ENCODE measurements at places on chromosomes 3 and 15.

GRCh38 chr15:39628144-39628508, 47.2 kb downstream of the THBS1 start:
- DNase-seq, result no peak

GRCh38 chr15:58682234-58682633, 67.3 kb downstream of the ADAM10 start:
- DNase-seq, result no peak

DNA sequence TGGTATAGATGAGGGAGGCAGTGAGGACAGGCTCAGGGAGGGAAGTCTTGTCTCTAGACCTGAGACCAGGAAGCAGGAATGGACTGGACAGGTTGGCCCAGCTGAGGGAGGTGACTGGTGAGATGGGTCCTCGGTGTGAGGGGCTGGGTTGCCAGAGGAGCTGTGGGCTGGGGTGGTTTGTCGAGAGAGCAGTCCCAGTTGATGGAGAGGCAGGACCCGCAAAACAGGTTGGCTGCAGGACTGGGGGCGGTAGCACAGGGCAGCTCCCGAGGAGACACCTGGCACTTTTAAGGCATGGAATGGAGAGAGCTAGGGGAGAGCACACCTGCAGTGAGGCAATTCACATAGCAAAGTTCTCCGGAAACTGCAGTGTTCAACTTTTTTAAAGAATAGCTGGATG, 14.7 kb downstream of the IGF1R start:
- no peak for DNase-seq

DNA sequence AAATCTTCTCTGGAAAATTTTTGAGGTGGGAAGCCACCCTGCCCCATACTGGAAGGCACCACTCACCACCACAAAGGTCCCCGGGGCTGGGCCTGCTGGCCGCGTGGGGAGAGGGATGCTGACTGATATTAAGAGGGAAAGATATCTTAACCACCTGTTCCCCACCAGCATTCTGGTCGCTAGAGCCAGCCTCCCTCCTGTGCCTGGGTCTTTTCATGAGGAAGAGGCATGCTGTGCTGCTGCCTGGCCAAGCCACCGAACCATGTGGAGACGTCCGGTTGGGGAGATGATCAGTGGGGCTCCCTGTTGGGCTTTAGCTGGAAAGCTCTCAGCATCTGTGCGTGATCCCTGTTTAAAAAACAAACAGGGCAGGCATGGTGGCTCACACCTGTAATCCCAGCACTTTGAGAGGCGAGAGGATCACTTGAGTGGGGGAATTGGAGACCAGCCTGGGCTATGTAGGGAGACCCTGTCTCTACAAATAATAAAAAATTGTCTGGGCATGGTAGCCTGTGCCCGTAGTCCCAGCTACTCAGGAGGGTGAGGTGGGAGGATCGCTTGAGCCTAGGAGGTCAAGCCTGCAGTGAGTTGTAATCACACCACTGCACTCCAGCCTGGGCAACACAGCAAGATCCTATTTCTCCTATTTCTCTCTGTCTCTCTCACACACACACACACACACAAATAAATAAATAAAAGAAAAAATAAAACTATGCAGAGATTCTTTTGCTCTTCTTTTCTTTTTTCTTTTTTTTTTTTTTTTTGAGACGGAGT, 1.0 kb downstream of the KLHL18 start:
- DNase-seq, result peak; percentile 59

- no peak for DNase-seq
These were observed 16.4 kb upstream of the BNC1 start for GRCh38 chr15:83300826-83301225.

- DNase-seq, result peak; percentile 68
These were observed 194.6 kb upstream of the TPM1 start for GRCh38 chr15:62847900-62848489.

GRCh38 chr3:52385157-52385556, 59.7 kb downstream of the SEMA3G start:
- DNase-seq, result peak; percentile 36

- DNase-seq, result no peak
These were observed 26.7 kb upstream of the SMAD3 start for GRCh38 chr15:67038736-67039135.

DNA sequence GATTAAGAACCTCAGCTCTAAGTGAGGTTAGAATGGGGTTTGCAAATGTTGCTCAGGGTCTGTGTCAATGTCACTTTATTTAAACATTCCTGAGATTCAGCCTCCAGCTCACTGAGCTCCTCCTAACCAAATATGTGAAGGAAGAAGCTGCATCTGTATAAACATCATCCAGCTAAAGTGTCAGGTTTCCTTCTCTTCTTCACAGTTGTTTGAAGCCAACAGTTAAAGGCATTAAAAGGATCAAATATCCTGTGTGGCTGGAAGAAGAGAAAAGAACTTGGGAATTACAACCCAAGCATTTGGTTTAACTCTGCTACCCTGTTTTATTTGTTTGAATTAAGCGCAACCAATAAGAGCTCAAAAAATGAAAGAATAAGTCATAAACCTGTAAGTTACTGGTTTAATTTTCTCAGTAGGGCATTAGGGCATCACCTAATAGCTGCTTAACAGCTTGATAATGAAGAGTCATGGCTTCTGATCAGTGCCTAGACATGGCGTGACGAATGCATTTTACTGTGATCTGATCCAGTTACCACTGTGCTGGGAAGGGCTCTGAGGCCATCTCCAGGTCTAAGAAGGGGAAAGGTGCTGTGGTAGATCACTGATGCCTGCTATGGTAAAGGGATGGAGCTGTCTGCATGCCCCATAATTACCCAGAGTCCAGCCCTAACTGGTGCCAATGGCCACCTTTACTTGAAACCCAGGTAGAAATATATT, 165.7 kb upstream of the TSC22D2 start:
- no peak for DNase-seq

GRCh38 chr3:141452045-141452444, 34.8 kb upstream of the RASA2 start:
- peak; percentile 22 for DNase-seq

DNA sequence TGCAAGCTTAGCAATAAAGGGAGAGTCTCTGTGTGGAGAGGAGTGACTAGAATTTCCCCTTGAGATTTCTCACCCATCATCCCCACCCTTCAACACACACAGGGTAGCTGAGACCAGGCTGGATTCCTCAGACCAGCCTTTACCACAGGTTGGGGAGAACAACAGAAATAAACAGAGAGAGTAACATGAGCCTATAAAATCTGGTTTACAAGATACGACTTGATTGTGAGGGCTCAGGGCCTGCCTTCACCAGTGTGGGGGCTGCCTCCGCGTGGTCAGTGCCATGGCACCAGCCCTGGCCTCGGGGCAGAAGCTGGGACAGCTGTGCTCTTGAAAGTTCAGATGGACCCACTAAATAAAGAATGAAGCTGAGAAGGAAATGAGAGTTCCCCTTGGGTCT, 14.6 kb upstream of the MAGEF1 start:
- no peak for DNase-seq

DNA sequence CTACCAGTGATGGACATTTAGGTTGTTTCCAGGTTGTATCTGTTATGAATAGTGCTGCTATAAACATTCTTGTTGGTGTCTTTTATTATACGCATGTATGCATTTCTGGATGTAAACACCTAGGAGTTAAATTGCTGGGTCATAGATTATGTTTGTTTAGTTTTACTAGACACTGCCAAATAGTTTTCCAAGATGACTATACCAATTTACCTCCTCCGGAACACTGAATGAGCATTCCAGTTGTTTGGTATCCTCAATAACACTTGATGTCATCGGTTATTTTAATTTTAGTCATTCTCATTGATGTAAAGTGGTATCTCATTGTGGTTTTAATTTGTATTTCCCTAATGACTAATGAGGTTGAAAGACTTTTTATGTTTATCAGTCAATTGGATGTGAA, 36.6 kb upstream of the ARID3B start:
- DNase-seq, result no peak

GRCh38 chr15:91192285-91192684, 92.2 kb downstream of the SV2B start:
- no peak for DNase-seq

DNA sequence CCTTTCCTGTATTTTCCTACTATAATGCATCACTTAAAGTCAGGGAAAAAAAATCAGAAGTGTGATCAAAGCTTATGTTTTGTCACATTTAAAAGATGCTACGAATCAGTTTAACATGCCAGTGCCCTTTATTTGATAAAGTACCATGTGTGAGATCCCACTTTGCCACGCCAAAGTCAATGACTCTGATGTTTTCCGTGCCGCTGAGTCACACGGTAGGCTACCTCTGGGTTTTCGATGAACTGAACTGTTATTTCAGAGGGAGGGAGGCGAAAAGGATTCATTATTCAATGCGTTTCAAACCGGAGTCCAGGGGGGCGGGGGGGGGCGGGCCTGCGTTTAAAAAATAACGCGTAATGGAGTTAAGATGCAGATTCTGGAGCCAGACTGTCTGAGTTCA, 203.0 kb downstream of the ABHD5 start:
- peak; percentile 16 for DNase-seq

GRCh38 chr15:37220949-37221670, 120.8 kb upstream of the MEIS2 start:
- no peak for DNase-seq

Data from activated naive CD8-positive, alpha-beta T cell treated with anti-CD3 and anti-CD28 coated beads, Interleukin-2, amount 50 U/mL, for 24 hours (primary cell).